Stimulated activated naive CD4-positive, alpha-beta T cell treated with Interleukin-2 at 50 U/mL for 16 hours (primary cell): ENCODE measurements at places on chromosomes 3 and 15.

DNA sequence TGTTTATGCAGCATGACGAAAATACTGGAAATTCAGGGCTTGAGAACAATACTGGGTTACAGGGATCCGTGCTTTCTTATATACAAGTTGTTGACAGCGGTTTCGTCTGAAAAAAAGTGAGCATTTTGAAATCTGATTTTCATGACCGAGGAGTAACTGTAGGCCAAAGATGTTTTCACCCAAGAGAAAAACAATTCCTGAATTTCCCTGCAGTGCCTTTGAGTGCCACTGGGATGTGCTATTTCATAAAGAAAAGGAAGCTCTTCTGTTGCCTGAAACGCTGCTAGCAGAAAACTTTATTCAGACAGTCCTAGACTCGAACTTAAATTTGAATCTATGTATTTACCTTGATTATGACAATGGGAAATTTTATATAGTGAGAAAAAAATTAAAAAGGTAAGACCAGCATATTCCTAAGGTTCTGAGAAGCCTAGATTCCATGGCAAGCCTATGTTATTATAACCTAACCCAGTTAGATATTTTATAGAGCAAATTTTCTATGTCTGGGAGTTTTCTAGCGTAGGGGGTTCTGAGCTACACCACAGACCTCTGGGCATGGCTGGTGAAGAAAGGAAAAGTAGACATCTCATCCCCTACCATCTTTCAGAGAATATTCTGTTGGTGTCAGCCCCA is 30.2 kb downstream of the KCNAB1 start:
- DNase-seq: no peak

- peak; percentile 23 for DNase-seq
Observed at GRCh38 chr3:38029400-38030125, at the start of gene PLCD1. TSS of gene PLCD1 (minus strand) at chr3:38029642. CDS start at chr3:38029539, 103 bp downstream.

GRCh38 chr3:81558106-81558505 is 203.3 kb downstream of the GBE1 start:
- no peak for DNase-seq

GRCh38 chr3:152785051-152785450 is 49.9 kb upstream of the P2RY1 start:
- DNase-seq: no peak

DNA sequence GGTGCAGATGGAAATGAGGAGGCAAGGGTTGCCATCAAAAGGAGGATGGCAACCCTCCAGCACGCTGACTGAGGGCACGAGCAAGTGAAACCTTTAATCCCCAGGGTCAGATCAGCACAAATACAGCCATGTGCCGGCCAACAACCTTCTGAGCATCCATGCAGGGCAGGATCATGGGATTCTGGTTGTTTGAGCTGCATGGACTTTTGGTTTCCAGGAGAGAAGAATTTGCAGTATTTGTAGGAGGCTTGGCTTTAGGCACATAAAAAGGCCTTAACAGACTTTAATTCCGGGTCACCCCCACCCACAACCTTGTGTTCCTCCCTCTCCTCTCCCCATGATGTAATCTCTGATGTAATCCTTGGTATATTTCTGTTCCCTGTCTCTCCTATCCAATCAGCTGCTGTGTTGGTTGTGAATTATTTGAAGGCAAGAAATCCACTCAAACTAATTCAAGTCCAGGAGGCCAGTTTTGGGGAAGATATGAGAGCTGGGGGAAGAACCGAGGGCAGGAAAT is 254.3 kb downstream of the SHQ1 start:
- no peak for DNase-seq

GRCh38 chr15:80712956-80713355 is 17.8 kb downstream of the ABHD17C start:
- DNase-seq: no peak

GRCh38 chr3:159390656-159391212 is 588.9 kb downstream of the MFSD1 start:
- DNase-seq: no peak

GRCh38 chr3:10285272-10286132 is 7.2 kb downstream of the GHRL start:
- no peak for DNase-seq

DNA sequence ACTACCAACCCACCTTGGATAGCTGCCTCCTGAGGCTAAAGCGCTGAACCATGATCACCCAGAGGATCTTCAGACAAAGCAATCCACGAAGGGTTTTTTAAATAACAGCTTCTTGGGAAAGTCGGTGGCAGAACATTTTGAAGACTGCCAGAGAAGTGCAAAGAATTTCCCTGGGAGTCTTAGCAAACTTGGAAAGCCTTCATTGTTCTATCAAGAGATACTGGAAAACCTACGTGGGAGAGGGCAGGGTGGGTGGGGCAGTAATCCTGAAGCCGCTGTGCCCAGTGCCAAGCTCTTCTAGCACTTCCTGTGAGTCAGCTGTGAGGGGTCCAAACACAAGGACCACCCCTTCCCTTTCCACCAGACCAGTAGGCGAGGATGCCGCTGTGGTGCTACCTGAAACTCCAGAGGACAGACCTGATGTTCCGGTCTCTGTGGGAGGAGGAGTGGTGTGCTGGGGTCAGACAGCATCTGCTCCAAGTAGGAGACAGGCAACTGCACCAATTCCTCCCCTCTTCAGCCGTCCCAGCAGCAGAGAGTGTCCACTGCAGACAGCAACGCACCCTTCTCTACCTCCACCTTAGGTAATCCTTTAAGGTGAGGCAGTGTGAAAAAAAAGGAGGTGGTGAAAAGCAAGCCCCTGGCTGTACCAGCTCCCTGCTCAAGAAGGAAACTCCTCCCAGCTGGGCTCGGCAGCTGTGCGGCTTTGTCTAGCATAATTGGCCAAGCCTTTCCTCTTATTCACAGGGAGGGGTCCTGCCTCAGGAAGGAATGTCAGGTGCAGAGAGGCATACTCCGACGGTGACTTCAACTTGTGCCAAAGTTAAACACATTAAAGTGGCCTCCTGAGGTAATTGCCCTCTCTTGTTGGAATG is 99.0 kb downstream of the TMCC1 start:
- no peak for DNase-seq

GRCh38 chr15:82918162-82918561 is 34.4 kb downstream of the HOMER2 start:
- no peak for DNase-seq

DNA sequence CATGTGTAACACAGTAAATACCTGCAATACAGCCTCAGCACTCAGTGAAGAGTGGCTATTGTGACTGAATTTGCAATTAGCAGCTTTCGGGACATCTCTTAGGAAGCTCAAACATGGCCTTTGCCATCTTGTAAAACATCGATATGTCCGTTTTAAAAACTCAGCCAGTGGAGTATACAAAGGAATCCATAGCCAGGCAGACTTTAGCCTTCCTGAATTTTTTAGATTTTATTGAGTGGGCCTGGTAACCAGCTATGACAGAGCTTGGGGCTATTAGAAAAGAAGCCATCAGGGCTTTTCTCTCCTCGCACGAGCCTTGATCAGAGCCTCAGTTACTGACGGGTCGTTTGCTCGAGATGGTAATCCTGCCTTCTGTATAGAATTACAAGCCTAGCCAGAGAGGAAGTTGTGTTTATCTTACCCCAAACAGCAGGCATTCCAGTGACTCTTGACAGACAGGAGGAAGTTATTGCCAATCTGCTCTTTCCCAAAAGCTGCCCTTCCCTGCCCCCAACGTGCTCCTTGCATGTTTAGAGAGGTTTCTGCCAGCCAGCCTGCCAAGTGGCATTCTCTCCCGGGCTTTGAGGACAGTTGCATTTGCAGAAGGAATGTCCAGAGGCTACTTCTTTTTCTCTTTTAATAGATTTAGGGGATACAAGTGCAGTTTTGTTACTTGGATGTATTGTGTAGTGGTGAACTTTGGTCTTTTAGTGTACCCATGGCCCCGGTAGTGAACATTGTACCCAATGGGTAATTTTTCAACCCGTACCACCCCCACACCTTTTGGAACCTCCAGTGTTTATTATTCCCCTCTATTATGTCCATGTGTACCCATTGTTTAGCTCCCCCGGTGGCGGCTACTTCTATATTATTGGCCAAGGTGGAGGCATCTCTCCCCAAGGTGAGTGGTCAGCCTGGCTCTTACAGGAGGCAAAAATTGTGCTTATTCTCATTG is 40.6 kb downstream of the ITPR1 start:
- no peak for DNase-seq

- DNase-seq: no peak
Observed at GRCh38 chr15:32959077-32959476, 235.4 kb downstream of the FMN1 start.
